ENCODE measurements at places on chromosomes 11 and 22.

DNA sequence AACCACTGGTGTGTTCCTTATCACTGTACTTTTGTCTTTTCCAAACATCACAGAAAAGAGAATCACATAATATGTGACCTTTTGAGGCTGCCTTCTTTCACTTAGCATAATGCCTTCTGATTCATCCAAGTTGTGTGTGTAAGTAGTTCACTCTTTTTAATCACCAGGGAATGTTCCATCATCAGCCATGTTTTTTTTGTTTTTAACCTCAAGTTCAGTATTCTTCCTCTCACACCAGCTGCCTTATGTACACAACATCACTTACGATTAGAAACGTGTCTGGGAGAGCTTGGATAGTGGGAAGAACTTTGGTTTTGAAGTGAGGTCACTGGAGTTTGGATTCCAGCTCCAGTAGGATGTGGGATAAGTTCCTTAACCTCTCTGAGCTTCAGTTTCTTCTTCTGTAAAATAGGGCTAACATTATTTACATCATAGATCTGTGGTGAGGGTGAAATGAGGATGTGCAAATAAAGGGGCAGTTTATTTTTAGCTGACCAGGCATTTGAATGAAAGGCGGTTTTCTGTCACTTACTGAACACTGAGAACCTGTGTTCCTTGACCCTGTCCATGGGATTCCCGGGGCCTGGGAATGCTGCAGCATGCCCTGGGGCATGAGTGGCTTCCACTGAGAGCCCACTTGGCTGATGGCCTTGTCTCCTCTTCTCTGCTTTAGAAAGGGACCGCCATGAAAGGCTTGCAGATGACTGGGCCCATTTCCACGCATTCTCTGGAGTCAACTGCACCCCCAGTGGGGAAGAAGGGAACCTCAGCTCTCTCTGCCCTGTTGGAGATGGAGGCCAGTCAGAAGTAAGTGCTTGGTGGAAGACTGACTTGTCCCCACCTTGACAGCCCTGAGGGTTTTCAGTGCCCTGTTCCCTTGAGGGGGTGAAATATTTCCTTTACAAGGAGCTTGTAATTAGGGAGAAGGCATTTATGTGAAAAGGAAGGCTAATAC, 92.6 kb downstream of the DEPDC5 start:
- DNase-seq, result no peak

DNA sequence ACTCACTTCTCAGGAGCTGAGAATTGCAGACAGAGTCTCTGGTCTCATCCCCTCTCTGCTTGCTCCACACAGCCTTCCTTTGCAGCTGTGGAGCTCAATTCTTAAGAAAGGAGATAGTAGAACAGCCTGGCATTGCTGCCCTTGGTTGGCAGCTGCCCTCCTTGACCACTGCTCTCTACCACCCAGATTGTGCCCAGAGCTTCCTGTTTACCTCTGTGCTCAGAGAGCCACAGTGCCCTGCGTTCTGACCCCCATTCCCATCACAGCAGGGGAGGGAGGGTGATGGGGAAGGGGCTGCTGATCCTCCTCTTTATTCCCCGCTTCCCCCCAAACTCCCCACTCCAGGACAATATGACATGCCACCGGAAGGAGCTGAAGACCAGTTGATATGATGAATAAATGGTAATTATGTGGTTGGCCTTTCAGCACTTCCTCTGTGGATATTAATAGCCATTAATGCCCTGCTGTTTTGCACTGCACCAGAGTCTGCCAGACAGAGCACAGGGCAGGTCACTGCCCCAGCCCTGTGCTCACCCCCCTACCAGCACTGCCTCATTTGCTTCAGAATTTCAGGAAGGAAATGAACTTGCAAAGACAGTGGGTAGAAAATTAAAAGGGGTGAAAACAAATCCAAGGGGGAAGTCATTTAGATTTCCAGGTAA, 426.8 kb upstream of the CADM1 start:
- DNase-seq, result no peak

DNA sequence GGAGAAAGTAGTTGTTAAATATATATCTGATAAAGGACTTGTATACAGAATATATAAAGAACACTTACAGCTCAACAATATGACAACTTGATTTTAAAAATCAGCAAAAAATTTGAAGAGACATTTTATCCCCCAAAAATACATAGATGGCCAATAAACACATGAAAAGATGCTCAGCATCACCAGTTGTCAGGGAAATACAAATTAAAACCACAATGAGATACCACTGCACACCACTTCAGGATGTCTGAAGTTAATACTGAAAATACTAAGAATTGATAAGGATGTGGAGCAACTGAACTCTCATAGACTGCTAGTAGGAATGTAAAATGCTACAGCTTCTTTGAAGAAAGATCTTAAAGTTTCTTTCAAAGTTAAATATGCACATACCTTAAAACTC, 49.2 kb downstream of the KREMEN1 start:
- DNase-seq, result no peak

DNA sequence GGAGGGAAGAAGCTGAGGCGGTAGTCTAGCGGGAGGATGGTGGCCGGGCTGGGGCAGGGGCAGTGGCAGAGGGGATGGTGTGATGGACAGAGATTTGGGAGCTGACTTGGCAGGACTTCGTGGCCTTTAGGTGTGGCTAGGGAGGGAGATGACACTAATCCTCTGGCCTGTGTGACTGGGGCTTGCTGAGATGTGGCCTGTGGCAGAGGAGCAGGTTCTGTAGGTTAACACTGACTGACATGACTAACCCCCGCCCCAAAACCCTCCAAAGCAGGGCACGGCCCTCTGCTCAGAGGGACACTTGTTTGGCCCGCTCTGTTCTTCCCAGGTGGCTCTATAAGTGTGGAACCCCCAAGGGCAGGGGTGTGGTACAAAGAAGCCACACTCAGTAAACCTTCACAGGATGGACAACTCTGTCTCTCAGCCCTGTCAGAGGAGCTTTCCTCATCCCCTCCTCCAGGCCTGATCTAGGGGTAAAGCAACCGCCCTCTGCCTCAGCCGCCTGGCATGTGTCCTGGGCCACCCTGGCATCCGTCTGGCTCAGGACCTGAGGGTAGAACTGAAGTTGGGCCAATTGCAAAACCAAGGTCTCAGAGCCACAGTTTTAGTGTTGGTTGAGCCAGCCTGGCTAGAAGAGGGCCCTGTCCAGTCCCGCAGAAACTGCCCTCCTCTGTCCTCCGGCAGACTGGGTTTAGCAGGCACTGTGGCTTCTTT, 15.6 kb downstream of the TOM1 start:
- no peak for DNase-seq

DNA sequence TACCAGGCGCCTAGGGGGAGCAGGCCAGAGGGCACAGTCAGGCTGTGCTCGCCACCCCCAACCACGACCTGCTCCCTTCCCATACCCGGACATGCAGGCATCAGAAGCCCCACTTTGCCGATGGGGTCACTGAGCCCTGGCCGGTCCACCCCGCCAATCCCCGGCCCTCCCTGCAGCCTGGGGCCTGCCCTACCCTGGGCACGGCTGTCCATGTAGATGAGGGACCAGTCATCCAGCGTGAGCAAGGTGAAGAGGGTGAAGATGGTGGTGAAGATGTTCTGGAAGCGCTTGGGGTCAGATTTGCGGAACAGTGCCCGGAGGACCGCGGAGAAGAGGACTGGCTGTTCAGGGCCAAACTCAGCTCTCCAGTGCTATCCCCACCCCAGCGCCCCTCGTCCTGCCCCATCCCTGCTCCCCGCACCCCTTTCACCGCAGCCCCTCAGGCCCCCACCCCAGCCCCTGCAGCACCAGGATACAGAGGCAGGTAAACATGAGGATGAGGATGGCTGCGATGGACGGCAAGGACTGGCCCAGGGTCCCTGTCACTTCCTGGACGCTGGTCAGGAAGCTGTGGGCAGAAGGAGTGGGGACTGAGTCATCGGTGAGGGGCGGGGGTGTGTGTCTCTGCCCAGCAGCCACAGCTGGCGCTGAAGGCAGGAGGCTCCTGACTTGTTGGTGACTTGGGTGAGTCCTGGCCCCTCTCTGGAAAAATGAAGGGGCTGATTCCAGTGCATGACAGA, 5.5 kb downstream of the CATSPER1 start:
- peak; percentile 17 for DNase-seq

GRCh38 chr22:42078469-42079318, 806 bp upstream of the SMDT1 start:
- DNase-seq, result no peak

GRCh38 chr22:48528221-48528915, 1299.3 kb downstream of the BRD1 start:
- no peak for DNase-seq
